HuH-7.5 (cell line): ENCODE measurements at places on chromosomes 4 and X.

DNA sequence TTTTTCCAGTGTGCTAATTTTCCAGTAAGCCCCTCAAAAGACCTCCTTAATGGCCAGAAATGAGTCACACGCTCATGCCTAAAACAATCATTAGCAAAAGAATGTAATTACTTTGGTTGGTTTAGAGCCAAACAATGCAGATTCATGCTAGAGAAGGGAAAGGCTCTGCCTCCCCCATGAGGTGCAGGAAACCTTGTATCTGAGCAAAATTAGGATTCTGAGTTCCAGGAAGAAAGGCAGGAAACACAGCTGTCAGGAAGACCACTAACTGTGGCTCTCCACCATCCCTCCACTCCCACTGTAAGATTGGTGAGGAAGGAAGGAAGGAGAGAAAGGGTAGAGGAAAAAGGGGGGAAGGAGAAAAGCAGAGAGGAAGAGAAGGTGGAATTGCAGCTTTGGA lies 104.9 kb upstream of the DHX15 start:
- no peak for DNase-seq

- DNase-seq = no peak
Observed at GRCh38 chr4:76074468-76074867, at the start of gene ART3. ART3 (plus strand) TSS chr4:76074709; CDS start chr4:76075890, 1,181 bp downstream.

- DNase-seq = no peak
Observed at GRCh38 chr4:75037252-75037651, 104.3 kb downstream of the PARM1 start.

DNA sequence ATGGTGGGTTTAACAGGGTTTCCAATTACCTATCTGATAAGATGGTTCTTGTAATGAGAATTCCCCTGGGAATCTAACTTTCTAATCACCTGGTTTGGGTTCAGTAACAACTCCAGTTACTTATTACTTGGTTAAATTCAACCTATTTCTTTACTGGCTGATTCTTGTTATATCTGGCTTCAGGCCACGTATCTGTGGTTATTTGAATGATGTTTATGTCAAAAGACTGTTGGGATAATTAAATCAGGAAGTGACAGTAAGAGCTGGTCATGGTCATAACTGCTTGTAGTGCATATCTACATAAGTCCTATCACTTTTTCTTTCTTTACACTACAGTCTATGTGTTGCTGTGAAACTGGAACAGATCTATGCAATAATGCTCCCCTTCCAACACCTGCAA lies 108.1 kb downstream of the MID1 start:
- no peak for DNase-seq

DNA sequence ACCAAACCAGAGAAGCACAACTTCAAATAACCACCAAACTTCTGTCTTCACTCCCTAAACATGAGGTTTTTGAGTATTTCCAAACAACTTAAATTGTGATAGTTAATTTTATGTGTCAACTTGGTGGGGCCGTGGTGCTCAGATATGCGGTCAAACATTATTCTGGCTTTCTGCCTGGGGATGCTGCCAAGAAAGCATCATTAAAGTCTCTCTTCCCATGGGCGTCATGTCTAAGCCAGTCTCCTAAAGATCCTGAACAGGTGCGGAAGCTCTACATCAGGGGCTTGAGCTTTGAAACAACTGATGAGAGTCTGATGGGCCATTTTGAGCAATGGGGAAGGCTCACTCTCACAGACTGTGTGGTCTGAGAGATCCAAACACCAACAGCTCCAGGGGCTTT lies 24.1 kb upstream of the SOD3 start:
- no peak for DNase-seq

DNA sequence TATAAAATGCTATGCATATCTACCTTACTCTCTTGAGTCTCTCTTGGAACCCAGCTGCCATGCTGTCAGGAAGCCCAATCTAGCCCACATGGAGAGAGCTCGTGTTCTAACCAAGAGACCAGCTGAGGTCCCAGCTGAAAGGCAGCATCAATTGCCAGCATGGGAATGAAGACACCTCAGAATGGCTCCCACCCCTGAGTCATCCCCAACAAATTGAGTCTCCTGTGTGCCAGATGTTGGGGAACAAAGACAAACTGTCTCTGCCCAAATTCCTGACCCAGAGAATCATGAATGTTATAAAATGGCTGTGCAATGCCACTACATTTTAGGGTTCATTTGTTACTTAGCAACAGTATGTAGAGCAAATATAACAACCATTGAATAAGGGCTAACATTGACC lies 105.2 kb upstream of the STX18 start:
- no peak for DNase-seq

GRCh38 chr4:38609614-38610013 lies 54.4 kb upstream of the KLF3 start:
- DNase-seq = no peak

DNA sequence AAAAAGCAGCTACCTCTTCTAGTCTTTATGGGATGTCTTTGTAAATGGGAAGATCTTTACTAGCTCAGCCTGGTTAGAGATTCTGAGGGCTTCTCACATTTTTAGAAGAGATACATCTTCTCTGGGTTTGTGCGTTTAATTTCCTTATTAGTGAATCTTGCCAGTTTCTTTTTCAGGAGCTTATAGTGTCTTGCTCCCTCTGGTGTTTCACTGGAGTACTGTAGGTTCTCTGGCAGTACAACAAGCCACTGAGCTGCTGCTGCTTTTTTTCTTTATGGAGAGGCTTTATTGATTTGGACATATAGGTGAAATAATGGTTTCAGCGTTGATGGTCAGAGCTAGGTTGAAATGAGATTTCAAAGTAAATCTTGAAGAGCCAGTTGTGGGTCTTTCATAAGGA lies 82.9 kb downstream of the LAS1L start:
- DNase-seq = peak; percentile 2

DNA sequence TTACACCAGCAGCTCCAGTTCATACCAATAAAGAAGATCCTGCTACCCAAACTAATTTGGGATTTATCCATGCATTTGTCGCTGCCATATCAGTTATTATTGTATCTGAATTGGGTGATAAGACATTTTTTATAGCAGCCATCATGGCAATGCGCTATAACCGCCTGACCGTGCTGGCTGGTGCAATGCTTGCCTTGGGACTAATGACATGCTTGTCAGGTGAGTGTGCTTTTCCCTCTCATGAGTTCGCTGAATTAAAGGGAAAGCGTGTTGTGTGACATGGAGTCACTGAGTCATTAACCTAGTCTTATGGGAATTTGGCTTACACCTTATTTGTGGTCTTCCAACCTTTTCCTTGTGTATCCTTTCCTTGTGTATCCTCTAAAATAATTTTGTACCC lies 15.9 kb downstream of the TMEM165 start:
- no peak for DNase-seq
